ENCODE measurements at places on chromosomes 2 and 18. TPM values are rescaled to one million over a fixed set of nuclear protein-coding genes. Genes with fewer than 3 reads are reported as not detected.

ARHGEF33 gene
- 0.84 TPM for total RNA-seq

SLC16A14 gene
- total RNA-seq: 1.1 TPM

ANAPC1 gene
- 62.7 TPM for total RNA-seq

- DNase-seq: peak; percentile 5
Observed at GRCh38 chr18:64037812-64038414, 68.0 kb downstream of the SERPINB8 start.

DNA sequence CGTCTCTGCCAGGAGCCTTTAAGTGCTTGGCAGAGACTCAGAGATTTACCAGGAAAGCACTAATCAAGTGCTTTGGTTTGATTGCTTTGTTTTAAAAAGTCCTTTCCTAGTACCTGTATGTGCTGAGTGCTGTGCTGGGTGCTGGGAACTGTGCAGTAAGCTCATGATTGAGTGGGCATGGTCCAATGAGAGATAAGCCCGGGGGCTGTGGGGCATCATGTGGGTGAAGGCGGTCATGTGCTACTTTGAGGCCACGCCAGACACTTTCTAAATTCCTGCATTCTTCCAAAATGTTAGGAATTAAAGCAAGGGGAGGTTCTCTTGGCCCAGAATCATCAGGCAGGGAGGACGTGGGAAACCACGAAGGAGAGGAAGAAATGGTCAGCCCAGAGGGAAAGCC is 109.0 kb downstream of the ACAA2 start:
- no peak for DNase-seq

DNA sequence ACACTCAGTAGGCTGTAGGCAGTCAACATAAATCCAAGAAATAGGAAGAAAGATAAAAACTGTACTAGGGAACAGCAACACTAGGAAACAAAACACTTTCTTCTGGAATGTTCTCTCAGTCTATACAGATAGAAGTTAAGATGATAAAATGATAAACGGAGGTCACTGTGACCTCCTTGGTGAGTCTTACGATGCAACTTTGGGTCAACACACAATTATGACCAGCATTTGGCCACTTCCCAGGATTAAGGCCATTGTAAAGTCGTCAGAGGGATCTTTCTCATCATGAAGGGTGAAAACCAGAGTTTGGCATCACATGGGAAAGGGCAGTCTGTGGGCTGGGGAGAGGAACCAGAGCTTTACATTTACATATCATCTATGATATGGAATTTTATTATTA is 33.4 kb downstream of the LAMA3 start:
- no peak for DNase-seq

- no peak for DNase-seq
Observed at GRCh38 chr18:44731530-44732237, 51.0 kb downstream of the SETBP1 start.

DNA sequence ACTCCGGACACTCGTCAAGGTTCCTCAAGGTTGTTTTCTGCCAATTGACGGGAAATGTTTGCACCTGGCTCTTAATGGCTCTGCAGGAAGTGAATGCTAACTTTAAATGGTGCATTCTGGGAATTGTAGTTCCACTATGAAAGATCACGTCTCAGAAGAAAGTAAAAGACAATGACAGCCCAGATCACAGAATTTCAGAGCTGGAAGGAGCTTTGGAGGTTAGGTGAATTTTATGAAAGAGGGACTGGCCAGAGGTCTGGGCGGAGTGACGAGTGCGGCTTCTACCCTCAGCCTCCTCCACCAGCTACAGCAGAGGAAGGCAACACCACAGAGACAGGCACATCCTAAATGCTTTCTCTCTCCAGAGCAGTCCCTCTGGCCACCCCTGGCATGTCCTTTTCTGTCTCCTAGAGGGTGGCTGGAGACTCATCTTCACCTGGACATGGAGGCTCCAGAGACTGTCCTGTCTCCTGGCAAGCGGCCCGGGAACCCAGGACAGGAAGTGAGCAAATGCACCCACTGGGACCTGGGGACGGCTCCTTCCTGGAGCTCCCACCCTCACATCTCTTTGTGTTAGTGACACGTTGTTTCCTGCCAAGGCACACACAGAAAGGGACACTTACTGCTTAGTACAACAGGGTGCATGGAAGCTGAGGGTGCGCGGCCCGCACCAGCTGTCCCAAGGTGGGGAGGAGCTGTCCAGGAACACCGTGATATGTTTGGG is 19.4 kb downstream of the THAP4 start:
- peak; percentile 55 for DNase-seq
